Stimulated activated CD8-positive, alpha-beta memory T cell treated with anti-CD3 and anti-CD28 coated beads, Interleukin-2, amount 100 ng/mL, for 1 hour (primary cell): ENCODE measurements at places on chromosomes 2 and 18.

DNA sequence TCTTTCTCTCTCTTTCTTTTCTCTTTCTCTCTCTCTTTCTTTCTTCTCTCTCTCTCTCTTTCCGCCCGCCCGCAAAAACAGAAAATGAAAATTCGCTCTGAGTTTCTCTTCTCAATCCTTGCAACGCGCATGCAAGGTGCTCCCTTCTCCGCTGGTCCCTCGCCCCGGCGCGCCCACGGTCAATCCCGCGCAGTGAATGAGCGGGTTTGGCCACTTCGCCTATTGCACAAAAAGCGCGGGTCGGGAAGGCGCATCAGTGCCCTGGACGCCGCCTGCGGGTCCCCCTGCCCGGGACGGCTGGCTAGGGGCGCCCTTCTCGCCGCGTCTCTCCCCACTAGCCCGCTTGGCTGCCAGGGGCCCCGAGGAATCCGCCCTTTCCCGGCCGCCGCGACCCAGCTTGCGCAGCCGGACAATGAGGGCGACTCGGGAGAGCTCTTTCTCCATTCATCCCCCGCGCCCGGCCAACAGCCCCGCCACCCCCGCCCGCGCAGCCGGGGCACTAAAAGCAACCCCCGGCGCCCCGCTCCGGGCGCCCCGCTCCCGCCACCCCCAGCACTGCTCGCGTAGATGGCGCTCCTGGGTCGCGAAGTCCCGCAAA is 706 bp downstream of the LAMA1 start:
- no peak for DNase-seq

DNA sequence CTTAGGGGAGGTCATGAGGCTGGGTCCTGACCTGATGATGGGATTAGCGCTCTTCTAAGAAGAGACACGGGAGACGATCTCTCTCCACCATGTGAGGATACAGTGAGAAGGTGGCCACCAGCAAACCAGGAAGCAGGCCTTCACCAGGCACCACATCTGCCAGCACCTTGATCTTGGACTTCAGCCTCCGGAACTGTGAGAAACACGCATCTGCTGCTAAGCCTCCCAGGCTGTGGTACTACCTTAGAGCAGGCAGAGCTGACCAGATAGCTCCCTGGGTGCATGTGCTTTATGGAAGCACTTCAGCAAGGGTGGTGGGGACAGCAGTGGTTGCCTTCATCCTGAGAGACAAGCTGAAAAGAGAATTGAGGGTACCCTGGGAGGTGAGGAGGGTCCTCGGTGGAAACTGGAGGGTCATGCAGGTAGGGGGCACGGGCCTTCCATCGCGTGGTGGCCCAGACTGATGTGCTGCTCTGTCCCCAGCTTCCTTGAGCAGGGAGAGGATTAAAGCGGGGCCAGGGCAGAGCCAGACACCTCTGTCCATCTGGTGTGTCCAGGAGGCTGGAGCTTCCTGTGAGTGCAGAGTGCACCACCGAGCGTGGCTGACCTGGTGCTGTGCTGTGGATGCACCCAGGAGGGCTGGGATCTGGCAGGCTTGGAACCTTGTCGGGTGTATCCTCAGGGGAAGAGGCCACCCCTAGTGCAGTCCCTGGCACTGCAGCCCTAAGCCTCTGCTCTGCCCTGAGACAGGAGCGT is 42.9 kb upstream of the HS6ST1 start:
- DNase-seq, result no peak

GRCh38 chr2:6474161-6475140 is 391.3 kb downstream of the CMPK2 start:
- DNase-seq, result no peak

DNA sequence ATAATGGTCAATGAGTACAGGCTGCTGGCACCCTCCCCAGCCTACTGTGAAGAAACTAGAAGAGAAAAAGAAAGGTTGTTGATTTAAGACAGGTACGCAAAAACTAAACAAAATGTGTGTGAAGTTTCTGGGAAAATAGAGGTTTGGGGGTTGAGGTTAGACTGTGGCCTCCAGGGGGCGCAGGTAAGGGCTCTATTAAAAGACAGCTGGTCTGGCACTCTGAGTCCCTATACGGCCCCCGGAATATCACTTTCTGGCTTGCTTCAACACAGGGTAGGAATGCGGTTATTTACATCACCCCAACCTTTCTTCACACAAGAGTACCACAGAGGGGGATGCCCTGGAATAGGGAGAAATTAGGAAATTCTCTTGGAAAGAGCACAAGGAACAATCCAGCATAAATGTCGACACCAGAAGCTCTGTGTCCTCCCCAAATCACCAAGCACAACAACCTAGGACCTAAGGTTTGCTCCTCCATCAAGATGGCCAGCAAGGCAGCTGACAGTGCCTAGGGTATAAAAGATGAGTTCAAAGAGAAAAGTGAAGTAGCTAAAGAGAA is 480.8 kb upstream of the KLHL29 start:
- DNase-seq, result no peak

DNA sequence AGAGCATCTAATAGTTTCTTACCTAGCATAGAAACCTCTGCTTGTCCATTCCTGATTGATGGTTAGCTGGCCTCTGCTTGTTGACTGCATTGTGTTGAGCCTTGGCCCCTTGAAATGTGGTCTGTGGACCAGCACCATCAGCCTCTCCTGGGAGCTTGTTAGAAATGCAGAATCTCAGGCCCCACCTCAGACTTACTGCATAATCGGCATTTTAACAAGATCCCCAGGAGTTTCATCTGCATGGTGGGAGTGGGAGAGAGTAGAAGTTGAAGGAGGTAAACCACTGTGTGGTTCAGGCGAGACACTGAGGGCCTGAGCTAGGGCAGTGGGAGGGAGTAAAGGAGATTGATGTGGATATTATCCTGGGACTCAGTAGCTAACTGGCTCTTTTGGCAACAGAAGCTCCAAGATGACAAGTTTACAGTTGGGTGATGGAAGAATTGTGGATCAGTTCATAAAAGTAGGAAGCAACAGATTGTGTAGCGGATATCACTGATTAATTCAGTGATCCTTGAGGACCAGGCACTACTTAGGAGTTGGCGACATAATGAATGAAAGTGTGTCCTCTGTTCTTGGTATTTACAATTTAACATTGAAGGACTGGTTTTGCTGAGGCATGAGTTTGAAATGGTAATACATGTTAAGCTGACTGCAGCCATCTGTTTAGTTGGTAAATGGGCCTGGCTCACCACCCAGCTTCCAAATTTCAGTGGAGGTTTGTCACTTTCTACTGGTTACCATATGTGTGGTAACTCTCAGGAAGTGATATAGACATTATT is 20.9 kb downstream of the PHLPP1 start:
- DNase-seq, result no peak

GRCh38 chr2:240603081-240603835 is 16.7 kb downstream of the CAPN10 start:
- DNase-seq, result no peak

DNA sequence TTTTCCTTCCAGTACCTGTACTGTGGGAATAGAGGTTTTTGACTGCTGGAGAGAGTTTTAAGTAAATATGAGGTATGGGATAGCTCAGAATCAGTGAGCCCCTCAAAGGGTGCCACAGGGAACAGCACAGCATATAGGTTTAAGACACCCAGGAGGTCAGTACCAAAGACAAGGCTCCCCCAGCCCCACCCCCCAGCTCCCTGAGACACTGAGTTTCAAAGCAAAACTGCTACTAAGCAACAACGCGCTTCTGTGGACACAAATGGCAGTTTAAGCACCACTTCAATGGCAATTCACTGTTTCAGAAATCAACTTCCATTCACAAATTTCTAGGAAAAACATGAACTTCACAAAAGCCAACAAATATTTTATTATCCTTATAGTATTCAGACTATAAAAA is 15.2 kb downstream of the E2F6 start:
- no peak for DNase-seq

- DNase-seq, result no peak
These were observed 1396.9 kb upstream of the ZEB2 start for GRCh38 chr2:145916799-145917198.

GRCh38 chr2:177808984-177809809 is 263.4 kb downstream of the PDE11A start:
- DNase-seq, result no peak

DNA sequence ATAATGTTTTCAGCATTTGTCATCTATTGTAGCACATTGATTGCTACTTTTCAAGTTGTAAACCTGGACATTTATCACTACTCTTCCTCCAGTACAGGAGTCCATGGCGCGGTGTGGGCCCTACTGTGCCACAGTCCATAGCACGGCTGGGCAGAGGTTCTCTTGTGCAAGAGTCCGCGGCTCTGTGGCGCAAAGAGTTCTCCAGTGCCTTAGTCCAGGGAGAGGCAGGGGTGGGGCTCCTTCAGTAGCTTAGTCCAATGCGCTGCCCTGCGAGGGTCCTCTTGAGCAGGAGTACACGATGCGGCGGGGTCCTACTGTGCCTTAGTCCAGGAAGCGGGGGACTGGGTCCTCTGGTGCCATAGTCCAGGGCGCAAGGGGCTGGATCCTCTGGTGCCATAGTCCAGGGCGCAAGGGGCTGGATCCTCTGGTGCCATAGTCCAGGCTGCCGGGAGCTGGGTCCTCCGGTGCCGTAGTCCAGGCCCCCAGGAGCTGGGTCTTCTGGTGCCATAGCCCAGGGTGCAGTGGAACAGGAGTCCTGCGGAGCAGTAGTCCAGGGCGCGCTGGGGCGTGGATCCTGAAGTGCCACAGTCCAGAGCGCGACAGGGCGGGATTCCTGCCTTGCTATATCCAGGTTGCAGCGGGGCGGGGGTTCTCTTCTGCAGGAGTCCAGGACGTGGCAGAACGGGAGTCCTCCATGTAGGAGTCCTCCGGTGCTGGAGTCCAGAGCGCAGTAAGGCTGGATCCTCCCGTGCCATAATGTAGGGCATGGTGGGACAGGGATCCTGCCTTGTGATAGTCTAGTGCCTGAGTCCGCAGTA is 129.3 kb downstream of the CCDC74A start:
- no peak for DNase-seq

DNA sequence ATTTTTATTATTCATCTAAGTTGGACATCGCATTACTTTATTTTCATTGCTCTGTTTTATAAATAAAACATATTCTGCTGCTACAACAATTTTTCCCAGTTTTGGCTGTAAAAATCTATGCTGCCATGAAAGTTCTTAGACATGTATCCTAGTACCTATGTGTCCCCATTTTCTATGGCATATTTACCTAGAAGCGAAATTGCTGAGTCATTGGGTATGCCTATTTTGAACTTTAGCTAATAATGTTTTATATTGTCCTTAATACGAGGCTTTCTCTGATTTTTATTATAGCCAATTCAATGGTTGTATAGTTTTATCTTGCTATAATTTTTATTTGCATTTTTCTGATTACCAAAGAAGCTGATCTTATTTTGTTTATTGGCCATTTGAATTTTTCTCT is 110.5 kb upstream of the DPP10 start:
- DNase-seq, result no peak

DNA sequence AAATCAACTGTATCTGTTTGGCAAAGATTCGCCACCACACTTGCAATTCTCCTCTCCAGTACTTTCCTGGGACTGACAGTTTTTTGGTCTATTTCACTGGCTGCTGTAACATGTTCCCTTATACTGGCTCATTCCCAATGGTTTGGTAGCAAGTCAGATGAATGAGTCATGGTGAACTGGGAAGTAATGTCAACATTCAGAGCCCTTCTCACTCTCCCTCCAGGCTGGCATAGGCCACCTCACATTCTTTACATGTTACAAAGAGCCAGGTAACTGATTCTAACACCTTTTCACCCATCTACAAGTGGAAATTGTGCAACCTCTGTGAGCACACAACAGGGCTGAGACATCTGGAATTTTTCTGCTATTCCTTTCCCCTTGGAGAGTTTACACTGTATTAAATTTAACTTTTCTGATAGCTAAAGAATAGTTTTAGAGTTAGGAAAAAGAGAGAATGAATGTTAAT is 111.3 kb upstream of the TLK1 start:
- no peak for DNase-seq

- DNase-seq, result no peak
These were observed 76.1 kb downstream of the RHBDD1 start for GRCh38 chr2:226911932-226912331.

- no peak for DNase-seq
These were observed 301.7 kb downstream of the PAX3 start for GRCh38 chr2:221997100-221997499.

GRCh38 chr2:158006961-158007719 is 94.5 kb upstream of the UPP2 start:
- DNase-seq, result no peak

DNA sequence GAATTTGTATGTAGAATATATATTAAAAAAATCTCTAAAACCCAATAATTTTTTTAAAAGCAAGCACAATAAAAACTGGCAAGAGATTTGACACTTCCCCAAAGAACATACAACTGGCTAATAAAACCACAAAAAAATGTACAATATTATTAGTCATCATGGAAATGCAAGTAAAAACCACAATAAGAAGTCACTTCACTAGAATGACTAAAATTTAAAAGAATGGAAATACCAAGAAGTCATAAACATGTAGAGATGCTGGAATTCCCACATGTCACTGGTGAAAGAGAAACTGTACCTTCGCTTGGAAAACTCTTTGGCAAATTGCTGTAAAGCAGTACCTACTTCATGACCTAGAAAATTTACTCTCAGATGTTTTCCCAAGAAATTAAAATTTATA is 43.4 kb upstream of the KYNU start:
- DNase-seq, result no peak

- DNase-seq, result no peak
These were observed 8.9 kb downstream of the AGBL5 start for GRCh38 chr2:27060323-27060722.

- no peak for DNase-seq
These were observed 98.7 kb downstream of the COL6A3 start for GRCh38 chr2:237315170-237315828.

- no peak for DNase-seq
These were observed 777.1 kb downstream of the RNF144A start for GRCh38 chr2:7694076-7694985.

GRCh38 chr2:239770246-239770639 is 254.9 kb downstream of the NDUFA10 start:
- no peak for DNase-seq
